ENCODE measurements at places on chromosomes 7 and 10.

- no peak overlapping the region for H3K4me3 ChIP-seq
- no peaks in the 10 kb centered on the region for H3K27me3 ChIP-seq
- no peaks in the 10 kb centered on the region for H3K4me1 ChIP-seq
- H3K27ac ChIP-seq: no peak overlapping the region
These were observed 248.1 kb downstream of the AHR start for GRCh38 chr7:17546592-17546991.

DNA sequence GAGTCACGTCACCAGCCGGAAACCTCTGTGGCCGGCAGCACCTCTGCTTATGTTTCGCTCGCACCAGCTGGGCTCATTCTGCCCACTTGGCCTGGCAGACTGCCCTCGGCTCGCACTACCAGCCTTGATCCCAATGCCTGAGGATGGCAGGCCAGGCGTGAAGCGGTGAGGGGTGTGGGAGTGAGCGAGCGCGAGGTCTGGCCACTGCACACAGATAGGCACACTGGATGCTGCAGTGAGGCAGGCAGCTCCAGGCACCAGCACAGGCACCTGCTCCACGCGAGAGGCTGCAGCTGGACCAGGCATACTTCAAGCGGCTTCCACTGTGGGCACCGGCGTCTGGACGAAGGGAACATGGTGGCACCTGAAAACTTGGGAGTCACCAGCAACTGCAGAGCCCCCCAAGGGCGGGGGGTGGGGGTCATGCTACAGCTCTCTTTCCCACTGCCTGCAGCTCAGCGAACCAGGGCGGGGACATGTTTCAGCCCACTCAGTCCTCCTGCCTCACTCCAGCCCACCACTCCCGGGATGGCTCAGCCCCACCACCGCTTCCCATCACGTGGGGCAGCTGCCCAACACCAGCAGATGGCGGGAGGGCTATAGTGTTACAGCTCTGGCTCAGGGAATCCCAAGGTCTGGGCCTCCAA lies 5.4 kb upstream of the DMTF1 start:
- no peaks in the 10 kb centered on the region for H3K36me3 ChIP-seq
- peaks cover 1% of the 10 kb centered on the region for H3K4me1 ChIP-seq
- H3K4me3 ChIP-seq: no peak overlapping the region
- DNase-seq: peak; percentile 31
- H3K27ac ChIP-seq: no peak overlapping the region

DNA sequence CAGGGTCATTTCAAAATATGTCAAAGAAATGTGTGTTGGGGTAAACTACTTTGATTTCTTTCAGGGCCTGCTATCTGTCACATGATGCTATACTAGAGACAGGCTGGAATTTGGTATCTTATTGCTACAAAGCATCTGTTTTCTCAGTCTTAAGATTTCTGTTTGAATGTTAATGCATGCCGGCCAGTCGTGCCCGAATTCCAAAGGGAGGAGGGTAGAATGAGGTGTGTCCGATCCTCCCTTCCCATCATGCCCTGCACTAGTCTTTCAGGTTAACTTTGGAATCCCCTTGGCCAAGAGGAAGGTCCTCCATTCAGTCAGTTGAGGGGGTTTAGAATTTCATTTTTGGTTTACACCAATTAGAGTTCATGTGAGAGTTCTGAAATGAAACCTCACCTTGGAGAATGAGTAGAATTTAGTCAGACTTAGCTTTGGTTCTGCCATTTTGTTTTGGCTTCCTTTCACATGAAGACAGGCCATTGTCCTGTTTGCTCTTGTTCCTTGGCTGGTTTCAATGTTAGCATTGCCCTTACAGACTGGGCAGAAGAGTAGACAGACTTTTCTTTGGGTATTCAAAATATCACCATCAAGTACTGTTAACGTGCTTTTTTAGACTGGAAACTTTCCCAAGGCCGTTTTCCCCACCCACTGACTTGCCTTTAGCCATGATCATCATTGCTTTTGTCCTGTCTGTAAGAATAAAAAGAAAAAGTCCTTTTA lies 95.8 kb downstream of the CAMK1D start:
- no peak overlapping the region for H3K27ac ChIP-seq
- no peak for DNase-seq
- peaks cover 3% of the 10 kb centered on the region for H3K36me3 ChIP-seq
- no peak overlapping the region for H3K4me3 ChIP-seq
- H3K4me1 ChIP-seq: no peaks in the 10 kb centered on the region

DNA sequence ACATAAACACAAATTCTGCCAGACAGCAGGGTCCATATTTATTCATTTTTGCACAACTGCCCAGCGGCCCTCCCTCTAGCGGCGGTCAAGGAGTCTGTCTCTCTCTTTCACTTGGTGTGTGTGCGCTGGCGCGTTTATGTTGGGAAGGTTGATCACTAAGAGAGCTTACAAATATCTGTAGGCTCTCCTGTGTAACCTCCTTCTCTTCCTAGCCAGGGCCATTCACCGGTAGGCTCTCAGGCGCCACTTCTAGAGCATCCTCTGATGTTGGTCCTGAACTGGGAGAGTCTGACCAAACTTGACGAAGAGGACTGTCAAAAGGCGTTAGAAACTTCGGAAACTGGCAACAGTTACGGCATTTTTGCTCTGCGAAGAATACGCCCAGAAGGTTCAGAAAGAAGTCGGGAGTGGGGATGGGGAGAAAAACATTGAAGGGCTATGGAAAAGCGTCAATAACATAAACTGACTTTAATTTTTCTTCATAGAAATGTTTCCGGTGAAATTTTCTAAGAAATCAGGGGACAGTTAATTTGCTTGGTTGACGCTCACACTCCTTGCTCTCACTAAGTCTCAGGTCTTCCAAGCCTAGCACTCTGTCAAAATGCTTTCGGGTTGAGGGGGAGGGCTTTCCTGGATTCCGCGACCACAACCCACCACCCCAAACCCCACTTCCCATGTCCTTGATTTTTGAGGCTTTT lies 731.1 kb downstream of the ZWINT start:
- peaks cover 5% of the 10 kb centered on the region for H3K4me1 ChIP-seq
- H3K4me3 ChIP-seq: peak overlapping the region; percentile 85
- H3K36me3 ChIP-seq: no peaks in the 10 kb centered on the region
- H3K27me3 ChIP-seq: peaks cover 5% of the 10 kb centered on the region
- DNase-seq: peak; percentile 75
- H3K27ac ChIP-seq: no peak overlapping the region

DNA sequence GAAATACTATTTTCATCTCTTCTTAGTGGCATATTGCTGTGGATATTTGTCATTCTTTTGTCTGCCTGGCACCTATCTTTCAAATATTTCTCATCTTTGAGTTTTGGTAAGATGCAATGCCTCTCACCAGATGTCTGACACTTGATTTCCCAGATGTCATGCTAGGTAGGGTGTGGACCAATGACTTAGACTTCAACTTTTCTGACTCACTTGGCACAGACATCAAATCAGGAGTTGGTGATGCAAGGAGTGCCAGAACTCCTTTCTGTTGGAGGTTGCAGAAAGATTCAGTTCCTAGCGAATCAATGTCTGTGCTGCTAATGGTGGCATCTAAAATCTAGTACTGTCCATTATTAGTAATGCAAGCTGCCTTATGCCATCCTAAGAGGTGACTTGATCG lies 216.9 kb upstream of the FERD3L start:
- DNase-seq: no peak
- no peaks in the 10 kb centered on the region for H3K27me3 ChIP-seq
- H3K36me3 ChIP-seq: no peaks in the 10 kb centered on the region

DNA sequence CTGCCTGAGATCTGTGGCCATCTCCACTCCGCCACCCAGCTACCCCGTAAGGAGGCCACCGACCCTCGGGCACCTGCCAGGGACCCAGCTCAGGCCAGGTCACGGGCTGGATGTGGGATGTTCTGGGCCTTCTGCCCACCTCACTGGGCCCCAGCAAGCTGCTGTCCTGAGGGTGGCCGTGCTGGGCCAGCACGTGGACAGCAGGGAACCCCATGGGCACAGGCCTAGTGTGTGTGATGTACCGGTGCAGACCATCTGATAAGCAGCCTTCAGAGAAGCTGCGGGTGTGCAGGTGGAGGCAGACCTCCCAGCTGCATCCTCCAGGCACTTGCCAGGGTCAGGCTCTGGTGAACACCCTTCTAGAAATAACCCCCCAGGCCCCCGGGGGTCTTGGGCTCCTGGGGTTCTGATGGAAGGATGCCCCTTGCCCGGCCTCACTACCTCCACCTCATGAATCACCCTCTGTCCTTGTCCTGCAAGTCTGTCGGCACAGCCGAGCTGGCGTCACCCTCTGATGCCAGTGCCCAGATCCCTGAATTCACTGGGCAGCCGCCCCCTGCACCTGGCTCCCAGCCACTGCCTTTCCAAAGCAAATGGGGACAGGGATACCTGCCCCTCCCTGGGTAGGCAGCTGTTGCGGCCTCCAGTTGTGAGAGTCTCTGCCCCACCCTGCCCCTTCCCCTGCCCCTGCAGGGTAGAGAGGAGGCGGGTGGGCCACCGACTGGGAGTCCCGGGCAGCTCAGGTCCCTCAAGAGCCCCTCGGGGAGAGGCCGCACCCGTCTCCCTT lies 139.8 kb downstream of the FAM53B start:
- DNase-seq: peak; percentile 16
- no peak overlapping the region for H3K4me3 ChIP-seq
- no peaks in the 10 kb centered on the region for H3K4me1 ChIP-seq

- peaks cover 4% of the 10 kb centered on the region for H3K4me1 ChIP-seq
- no peaks in the 10 kb centered on the region for H3K27me3 ChIP-seq
These were observed 60.8 kb downstream of the PTTG1IP2 start for GRCh38 chr7:90530263-90530662.

DNA sequence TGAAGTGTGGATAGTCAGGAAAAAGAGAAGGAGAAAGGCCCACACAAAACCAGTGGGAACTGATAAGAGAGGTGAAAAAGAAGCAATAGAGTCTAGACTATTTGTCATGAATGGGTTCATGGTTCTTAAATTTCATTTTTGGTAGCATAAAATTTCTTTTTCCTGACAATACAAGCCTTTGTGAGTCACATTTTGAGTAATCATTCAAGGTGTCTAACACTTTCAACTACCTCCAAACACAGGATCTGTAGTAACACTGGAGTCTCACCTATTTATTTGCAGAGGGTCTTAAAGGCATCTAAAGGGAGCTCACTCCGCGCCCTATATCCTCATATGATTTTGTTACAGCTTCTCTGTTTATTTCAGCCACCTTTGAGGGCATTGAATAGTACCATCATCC lies 96.0 kb downstream of the SAMD9 start:
- no peak overlapping the region for H3K4me3 ChIP-seq
- no peak for DNase-seq
- H3K36me3 ChIP-seq: peaks cover 4% of the 10 kb centered on the region
- H3K27me3 ChIP-seq: no peaks in the 10 kb centered on the region
- H3K4me1 ChIP-seq: no peaks in the 10 kb centered on the region
- no peak overlapping the region for H3K27ac ChIP-seq

Data from glutamatergic neuron (in vitro differentiated cells).